Amniotic epithelial cell (primary cell): ENCODE measurements at places on chromosomes 11 and 22.

- no peak for DNase-seq
These were observed 16.2 kb downstream of the SHISA8 start for GRCh38 chr22:41898645-41899044.

GRCh38 chr11:119218141-119218878, 12.2 kb downstream of the CBL start:
- DNase-seq = peak; percentile 95

GRCh38 chr11:117941163-117941707, 12.0 kb upstream of the TMPRSS13 start:
- DNase-seq = no peak

DNA sequence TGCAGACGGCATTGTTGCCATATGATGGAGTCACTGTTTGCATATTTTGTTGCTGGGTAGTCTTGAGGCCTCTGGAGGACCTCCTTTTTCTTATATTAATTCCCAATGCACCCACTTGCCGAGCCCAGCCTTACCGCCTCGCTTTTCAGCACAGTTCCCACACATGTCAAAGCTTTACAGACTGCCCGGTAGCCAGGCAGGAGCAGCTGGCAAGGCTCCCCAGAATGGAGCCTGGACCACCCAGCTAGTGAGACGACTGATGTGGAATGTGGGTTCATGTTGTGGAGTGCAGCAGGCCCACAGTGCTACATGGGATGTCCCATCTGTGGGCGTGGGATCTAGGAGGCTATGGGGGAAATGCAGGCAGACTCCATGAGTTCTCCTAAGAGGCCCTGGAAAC, 99.4 kb upstream of the MTMR2 start:
- DNase-seq = no peak

DNA sequence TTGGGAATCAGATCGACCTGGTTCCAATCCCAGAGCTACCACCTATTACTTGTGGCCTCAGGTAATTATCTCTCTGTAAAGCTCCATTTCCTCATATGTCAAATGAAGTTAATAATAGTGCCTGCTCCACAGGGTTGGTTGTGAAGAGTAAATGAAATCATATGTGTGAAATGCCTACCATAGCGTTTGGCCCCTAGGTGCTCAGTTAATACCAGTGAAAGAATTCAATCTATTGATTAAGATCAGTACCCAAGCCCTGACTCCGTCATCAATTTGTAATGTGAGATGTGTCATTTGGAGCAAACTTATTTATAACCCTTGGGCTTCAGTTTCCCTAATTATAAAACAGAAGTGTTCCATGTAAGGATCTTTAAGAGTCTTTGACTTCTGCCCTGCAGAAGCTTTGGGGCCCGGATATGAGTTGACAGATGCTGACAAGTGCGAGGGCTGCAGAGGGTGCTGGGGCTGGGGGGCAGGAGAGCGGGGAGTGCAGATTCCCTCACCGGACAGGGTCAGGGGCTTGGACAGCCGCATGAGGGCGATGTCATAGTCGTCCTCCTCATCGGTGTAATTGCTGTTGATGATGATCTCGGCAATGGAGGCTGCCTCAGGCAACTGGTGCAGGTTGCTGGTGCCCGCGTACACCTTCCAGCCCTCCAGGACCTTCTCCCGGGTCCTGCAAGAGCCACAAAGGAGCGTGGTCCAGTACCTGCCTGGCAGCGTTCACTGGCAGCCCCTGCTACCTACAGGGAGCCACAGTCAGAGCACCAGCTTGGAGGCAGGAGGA, 20.9 kb downstream of the TMPRSS13 start:
- DNase-seq = no peak

DNA sequence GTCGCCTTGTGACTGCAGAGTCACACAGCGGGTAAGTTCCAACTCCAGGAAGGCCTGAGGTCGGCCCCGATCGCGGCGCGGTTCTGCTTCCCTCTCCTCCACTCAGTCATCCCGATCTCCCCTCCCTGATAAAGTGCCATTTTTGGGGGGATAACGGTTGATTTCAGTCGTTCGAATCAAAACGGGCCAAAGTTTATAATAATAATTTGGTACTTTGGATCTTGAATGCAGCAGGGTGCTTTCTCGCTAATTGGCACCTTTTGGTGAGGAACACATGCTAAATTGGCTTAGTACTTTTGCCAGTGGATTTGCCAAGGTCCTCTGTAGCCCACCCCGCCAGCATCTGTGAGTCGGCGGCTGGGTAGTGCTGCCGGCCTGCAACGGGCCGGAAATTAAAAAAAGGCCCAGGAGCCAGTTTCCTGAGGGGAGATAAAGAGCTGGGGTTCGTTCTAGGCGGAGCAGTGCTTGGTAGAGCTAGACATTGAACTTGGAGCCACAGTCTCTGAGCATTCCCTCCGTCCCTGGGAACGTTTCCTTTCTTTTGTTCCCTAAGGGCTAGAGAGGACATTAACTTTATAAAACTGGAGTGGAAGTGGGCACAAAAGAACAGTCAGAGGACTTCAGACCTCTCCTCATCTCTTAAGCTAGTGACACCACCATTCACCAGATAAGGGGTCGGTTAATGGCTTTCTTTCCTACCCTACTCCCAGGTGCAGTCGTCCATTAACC, 997 bp downstream of the UBE2L3 start:
- peak; percentile 31 for DNase-seq

- DNase-seq = no peak
These were observed 333.4 kb upstream of the B3GAT1 start for GRCh38 chr11:134745456-134745855.

DNA sequence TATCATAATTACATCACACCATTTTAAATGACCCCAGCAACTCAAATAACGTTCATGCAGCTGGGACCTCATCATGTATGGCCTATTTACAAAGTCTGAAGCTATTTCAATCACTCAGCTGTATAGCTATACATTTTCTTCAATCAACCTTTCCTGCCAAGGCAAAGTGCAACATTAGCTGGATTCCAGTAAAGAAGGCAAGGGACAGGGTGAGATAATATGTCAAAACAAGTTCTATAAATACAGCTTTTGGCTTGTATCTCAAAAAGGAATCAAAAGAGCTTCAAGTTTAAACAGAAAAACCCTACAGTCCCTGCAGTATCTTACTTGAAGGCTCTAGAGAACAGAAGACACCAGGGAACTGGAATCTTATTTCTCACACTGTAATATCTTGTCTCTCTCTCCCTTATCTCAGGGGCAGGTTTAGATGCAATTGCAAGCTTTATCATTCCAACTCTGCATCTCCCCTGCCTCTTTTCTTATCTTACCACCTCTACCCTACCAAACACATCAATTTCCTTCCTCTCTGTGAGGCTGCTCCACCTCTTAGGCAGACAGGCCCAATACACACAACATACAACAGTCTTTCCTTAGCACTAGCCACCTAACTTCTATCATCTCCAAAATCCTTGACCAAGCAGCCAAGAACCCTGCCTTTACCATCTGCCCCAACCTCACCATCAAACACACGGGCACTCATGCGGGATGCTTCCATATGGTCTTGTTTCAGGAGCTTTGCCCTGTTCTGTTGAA, 34.5 kb downstream of the CELF1 start:
- DNase-seq = no peak

DNA sequence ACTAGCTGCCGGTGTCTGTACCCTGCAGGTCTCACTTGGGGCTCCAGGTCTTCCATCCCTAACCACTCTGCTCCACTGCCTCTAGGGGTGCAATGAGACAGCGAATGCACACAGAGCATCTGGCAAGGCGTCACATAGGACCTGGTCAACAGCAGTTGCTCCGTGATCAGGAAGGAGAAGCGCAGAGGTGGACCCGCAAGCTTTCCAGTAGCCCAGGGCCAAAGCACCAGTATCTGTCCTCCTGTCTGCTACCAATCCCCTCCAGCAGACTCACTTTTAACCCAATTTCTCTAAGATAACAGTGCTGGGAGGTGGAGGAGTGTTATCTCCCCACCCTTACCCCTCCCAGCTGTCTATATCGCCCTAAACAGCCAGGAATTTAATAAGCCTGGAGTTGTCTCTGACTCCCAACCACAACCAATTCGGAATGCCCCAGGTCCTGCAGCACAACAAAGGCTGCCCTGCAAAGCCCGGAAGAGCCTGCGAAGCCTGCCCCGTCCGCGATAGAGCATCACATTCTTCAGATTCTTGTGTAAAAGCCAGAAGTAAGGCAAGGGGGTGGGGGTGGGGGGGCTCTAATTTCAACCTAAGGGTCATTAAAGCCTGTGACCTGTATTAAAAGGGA, 19.3 kb downstream of the MYH9 start:
- peak; percentile 91 for DNase-seq

DNA sequence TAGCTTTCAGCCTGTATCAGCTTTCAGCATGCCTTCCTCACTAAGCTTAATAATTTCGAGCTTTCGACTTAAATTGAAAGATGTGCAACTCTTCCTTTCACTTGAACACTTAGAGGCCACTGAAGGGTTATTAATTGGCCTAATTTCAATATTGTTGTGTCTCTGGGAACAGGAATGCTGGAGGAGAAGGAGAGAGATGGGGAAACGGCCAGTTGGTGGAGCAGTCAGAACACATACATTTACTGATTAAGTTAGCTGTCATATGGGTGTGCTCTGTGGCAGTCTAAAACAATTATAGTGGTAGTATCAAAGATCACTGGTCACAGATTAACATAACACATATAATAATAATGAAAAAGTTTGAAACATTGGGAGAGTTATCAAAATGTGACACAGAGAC, 106.2 kb downstream of the LRRC32 start:
- DNase-seq = no peak

GRCh38 chr22:24060375-24060788, 49.3 kb downstream of the CABIN1 start:
- peak; percentile 89 for DNase-seq

GRCh38 chr22:36009085-36009484, 19.5 kb downstream of the RBFOX2 start:
- peak; percentile 82 for DNase-seq

GRCh38 chr11:1639666-1640065, 10.1 kb downstream of the KRTAP5-5 start:
- DNase-seq = no peak

- peak; percentile 88 for DNase-seq
These were observed 78.6 kb downstream of the TIMP3 start for GRCh38 chr22:32880061-32880460.

DNA sequence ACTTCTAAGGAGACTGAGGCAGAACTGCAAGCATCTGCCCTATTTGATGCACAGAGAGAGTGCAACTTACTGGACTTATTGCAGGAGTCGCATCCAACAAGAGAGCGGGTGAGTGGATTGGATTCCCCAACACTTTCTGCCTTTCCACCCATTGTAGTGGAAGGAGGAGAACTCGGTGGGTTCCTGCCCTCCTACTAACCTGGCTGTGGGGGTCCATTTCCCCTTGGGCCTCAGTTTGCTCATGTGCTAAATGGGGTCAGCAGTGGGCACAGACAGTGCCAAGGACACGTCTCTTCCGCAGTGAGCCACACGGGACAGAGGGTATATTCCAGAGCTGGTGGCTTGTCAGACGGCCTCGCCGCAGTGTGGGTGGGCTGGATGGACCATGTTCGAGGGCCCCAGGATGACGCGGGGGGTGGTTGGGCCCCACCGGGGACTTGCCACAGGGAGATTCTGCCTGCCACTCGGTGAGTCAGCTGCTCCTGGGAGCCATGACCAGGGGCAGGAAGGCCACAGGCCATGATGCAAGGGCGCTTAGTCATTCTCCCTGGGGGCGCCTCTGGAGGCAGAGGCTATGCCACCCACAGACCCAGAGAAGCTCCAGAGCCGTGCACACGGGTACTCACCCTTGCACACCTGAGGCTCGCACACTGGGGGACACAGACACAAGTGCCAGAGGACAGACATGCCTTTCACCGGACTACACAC, 8.2 kb downstream of the ALX4 start:
- DNase-seq = peak; percentile 68

GRCh38 chr11:99911116-99911515, 776.0 kb upstream of the ARHGAP42 start:
- DNase-seq = no peak
